ENCODE measurements at places on chromosomes 1 and 21.
A peak's percentile ranks its signal among the peaks of the same experiment; 100 is the strongest.

- DNase-seq, result no peak
Measured at GRCh38 chr1:83064589-83065242, 934.2 kb downstream of the TTLL7 start.

GRCh38 chr1:39144924-39145323 is 59.6 kb upstream of the MACF1 start:
- no peak for DNase-seq

DNA sequence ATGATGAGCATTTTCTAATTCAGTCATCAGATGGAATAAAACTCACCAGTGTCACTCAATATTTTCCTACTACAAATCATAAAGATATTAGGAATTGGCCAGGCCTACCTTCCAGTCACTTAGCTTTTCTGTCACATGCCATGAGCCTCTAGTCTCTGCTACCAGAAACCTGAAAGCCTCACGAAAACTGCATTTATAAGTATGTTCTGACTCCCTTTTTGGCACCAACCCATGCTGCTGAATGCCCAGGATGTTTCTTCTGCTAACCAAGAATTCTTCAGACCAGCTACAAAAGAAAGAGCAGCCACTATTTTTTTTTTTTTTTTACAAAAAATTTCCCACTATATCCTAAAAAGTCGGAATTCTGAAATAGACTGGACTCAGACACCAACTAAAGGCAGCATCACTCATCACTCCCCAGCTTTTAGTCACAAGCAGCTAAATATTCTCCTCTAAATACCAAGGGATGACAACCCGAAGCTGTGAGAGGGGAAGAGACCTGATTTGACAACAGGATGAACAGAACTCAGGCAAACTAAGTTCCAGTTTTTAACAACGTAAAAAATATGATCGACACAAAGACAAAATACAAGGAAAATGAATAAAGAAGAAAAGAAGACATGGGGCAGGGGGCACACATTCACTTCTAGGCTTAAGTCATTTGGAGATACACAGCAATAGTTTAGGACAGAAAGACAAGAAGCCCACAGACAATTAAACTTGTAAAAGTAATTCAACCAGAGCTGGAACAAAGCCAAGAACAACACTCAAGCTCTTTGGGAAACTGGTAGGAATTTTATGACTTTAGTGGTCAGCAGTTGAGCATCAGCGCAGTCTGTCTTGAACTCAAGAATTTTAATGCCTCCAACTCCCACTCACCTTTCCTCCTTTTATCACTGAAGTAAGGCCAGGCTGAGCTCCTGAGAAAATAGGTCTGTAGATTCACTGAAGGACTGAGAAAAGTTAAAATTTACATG is 1.7 kb downstream of the DCAF8 start:
- no peak for DNase-seq

DNA sequence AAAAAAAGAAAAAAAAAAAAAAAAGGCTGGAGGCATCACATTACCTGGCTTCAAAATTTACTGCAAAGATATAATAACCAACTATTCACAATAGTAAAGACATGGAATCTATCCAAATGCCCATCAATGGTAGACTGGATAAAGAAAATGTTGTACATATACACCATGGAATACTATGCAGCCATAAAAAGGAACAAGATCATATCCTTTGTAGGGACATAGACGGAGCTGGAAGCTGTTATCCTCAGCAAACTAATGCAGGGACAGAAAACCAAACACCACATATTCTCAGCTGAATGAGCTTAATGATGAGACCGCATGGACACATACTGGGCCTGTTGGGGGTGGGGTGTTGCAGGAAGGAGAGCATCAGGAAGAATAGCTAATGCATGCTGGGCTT is 330.5 kb downstream of the SRGAP2C start:
- DNase-seq, result no peak

- no peak for DNase-seq
Measured at GRCh38 chr1:156640842-156641706, 843 bp upstream of the BCAN start.

DNA sequence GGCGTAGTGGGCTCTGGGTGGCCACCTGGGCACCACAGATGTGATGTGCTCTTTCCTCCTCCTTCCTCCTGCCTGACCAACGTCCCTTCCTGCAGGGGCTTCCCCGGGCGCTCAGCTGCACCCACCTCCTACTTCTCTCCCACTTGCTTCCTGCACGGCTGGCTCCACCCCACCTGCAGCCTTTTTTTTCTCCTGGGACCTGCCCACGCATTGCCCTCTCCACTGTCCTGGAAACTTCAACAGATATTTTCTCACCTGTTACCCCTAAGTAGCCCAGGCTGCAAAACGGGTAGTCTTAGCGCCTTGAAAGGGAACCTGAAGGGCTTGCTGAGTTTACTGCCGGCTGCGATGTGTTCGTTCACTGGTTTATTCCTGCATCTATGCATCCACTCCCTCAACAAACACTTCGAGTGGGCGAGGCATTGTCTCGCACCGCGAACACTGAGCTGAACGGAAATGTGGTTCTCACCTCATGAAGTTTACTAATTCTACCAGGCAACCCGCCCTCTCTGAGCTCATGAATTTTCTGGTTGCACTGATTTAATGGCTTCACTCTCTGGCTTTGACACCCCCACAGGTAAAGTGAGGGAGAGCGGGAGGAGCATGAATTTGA is 23.6 kb downstream of the ZBTB18 start:
- no peak for DNase-seq

GRCh38 chr1:161190962-161191521 is 7.8 kb downstream of the ADAMTS4 start:
- peak; percentile 30 for DNase-seq

GRCh38 chr1:56578963-56579875 is at the start of gene PLPP3:
PLPP3 (minus strand) TSS chr1:56579563; CDS start chr1:56579016, 547 bp downstream.
- DNase-seq, result peak; percentile 95

- no peak for DNase-seq
Measured at GRCh38 chr1:201167041-201167991, 13.0 kb upstream of the TMEM9 start.

DNA sequence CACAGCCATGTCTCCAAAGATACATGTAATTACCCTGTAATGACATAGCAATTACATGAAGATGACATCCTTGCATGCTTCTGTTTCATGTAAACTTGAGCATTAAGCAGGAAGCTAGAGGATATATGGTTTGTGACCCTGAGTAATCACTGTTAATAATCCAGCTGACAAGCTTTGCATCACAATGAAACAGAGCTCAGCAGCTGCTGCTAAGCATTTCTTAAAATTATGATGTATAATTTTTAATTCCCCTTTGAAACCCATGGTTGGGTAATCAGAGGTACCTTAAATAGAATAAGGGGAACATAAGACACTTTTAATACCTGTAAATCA is 293.5 kb downstream of the NTNG1 start:
- DNase-seq, result no peak

GRCh38 chr1:115898020-115898419 is 57.1 kb upstream of the NHLH2 start:
- no peak for DNase-seq

DNA sequence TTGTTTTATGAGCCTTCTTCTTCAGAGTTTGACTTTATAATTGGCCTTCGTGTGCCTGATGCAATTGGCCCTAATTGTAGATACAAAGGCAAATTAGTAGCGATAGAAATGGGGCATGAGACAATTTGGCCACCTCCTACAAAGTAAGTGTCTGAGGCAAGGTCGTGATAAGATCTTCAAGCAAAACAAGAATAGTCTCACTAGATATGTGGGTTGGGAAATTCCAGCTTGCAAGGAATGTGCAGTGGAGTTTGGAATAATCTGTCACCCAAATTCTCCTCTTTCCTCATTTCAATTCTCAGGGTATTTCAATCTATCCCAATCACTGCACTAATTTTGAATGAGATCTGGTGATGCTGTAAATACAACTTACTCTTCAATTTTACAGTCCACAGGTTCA is 11.4 kb upstream of the TSNAX start:
- DNase-seq, result no peak

DNA sequence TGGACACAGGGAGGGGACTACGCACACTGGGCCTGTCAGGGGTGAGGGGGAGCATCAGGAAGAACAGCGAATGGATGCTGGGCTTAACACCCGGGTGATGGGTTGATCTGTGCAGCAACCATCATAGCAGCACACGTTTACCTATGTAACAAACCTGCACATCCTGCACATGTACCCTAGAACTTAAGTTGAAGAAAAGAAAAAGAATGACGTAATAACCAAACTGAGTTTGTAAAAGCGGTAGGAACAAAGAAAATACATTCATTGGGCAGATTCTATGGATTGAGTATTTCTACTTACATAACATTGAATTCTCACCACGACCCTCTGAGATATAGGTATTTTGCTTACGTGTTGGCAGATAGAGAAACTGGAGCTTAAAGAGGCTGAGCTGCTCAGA is 468.4 kb downstream of the TTLL7 start:
- no peak for DNase-seq

- no peak for DNase-seq
Measured at GRCh38 chr1:161088587-161089110, 709 bp downstream of the NECTIN4 start.

GRCh38 chr1:225816643-225817538 is 7.0 kb downstream of the EPHX1 start:
- peak; percentile 58 for DNase-seq

DNA sequence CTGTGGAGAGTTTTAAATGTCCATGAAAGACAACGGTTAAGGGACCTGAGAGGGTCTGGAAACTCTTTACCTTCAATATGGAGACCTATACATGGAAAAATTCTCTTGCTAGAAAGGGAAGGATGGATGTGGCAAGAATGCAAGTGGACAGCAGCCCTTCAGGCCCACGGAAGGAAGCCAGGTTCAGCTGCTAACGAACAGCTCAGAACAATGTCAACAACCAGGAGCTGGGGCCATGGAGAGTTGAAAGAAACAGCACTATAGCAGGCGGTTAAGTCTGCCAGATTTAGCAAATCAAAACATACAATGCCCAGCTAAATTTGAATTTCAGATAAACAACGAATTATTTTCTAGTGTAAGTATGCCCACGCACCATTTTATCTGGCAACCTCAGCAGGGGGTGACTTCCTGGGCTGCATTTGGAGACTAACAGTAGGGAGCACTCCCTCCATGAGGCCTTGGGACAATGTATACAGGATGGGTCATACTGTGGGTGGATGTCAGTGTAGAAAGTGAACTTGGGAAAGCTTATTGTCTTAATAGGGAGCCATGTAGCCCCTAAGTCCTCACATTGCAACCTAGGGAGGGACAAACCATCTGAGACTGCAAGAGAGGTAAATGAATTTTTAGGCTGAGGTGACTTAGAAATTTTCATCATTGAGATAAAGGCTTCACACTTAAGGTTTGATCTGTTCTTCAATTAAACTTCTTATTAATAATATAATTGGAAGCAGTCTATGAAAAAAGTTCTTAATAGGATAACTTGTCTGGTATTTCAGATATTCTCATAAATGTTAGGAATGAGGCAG is 7.8 kb upstream of the H3-3A start:
- DNase-seq, result no peak

- DNase-seq, result peak; percentile 27
Measured at GRCh38 chr1:57319165-57319564, 104.7 kb downstream of the DAB1 start.

GRCh38 chr1:175188936-175189335 is 3.6 kb downstream of the KIAA0040 start:
- DNase-seq, result no peak

DNA sequence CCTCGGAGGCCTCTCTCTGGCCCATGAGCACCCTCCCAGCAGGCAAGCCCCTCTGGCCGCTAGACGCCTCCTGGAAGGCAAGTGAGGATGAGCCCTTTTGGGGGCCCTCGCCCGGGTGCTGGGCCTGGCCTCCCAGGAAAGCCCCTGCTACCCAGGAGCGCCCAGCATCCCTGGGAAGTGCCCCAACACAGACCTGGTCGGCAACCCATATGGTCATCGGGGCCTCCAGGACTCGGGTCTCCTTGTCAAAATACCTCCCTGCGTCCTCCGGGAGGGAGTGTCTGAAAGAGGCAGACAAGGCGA is 21.0 kb upstream of the TMEM52 start:
- DNase-seq, result no peak

- no peak for DNase-seq
Measured at GRCh38 chr1:7007902-7008301, 222.6 kb downstream of the CAMTA1 start.

DNA sequence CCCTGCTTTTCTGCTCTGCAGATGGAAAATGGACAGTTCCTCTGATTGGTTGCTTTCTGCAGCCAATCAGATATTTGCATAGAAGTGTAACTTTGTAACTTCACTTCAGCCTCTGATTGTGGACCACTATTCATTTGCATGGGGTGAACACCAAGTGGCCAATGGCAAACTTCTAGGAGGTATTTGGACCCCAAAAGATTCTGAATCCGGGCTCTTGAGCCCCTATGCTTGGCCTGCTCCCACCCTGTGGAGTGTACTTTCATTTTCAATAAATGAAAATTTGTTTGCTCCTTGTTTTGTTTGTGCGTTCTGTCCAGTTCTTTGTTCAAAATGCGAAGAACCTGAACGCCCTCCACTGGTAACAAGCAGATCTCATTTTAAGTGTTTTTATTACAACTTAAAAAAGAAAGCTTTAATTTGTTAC is 6.4 kb upstream of the GSTM4 start:
- no peak for DNase-seq

DNA sequence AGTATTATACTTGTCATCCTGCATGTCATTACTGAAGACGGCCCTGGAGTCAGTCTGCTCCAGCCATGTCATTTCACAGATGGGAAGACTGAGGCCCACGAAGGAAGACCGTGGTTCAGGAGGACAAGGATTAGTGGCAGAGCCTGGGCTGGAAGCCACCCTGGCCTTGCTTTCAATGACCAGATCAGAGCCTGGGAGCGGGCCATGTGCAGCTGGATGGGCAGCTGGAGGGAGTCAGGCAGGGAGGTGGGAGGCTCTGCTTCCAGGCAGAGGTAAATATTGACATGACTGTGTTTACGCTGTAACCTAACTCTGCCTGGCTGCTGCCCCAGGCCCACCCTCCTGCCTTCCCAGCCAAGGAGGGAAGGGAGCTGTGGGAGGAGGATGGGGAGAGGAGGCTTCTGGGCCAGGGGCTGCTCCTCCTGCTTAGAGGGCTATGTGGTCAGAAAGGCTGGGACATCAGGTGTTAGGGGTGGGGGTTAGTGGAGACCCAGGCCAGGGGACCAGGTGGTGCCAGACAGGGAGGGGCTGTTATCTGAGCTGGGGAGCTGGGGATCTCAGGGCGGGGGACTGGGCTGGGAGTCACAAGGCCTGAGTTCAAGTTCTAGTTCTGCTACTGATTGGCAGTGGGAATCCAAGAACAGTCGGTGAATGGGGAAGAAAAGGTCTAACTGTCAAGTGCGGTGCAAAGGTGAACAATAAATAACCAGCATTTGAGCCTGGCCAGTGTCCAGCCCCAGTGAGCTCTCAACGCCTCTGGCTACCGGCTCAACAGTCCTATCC is 48.5 kb upstream of the ECE1 start:
- peak; percentile 88 for DNase-seq

DNA sequence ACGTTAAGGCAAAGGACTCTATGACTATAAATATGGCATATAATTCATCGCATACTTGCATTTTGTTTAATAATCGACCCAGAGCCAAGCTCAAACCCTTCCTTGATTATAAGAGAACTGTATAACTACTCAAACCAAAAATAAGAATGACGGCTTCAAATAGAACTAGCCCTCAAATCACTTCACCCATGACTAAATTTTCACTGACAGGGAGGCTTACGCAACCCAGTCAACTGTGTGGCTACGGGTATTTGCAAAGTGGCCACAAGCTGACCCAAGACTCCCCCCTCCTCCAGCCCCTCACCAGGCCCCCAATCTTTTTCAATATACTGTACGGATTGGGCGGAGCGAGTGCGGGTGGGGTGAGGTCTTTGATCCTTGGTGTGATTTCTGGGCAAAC is 268.3 kb downstream of the ASTN1 start:
- no peak for DNase-seq
